GM12878 (cell line): ENCODE measurements at places on chromosomes 16 and 17. TPM values are rescaled to one million over a fixed set of nuclear protein-coding genes. Genes with fewer than 3 reads are reported as not detected.

IL17C gene
- not detected in 2 replicates for total RNA-seq

CDK3 gene
- total RNA-seq: 5.3 and 6.9 TPM in 2 replicates

CACNG3 gene
- not detected in 2 replicates for total RNA-seq

KIF2B gene
- not detected in 2 replicates for total RNA-seq

ARHGAP27 gene
- total RNA-seq: 33.1 and 45.7 TPM in 2 replicates

PRSS27 gene
- 0.97 and 1.8 TPM in 2 replicates for total RNA-seq

GRCh38 chr17:74176546-74177001, 26.9 kb upstream of the RPL38 start:
- no peaks in the 10 kb centered on the region; the same call in 1 of the 2 replicates for H3K27me3 ChIP-seq
- H3K4me1 ChIP-seq: no peaks in the 10 kb centered on the region
- H3K27ac ChIP-seq: no peak overlapping the region
- no peak for DNase-seq

DNA sequence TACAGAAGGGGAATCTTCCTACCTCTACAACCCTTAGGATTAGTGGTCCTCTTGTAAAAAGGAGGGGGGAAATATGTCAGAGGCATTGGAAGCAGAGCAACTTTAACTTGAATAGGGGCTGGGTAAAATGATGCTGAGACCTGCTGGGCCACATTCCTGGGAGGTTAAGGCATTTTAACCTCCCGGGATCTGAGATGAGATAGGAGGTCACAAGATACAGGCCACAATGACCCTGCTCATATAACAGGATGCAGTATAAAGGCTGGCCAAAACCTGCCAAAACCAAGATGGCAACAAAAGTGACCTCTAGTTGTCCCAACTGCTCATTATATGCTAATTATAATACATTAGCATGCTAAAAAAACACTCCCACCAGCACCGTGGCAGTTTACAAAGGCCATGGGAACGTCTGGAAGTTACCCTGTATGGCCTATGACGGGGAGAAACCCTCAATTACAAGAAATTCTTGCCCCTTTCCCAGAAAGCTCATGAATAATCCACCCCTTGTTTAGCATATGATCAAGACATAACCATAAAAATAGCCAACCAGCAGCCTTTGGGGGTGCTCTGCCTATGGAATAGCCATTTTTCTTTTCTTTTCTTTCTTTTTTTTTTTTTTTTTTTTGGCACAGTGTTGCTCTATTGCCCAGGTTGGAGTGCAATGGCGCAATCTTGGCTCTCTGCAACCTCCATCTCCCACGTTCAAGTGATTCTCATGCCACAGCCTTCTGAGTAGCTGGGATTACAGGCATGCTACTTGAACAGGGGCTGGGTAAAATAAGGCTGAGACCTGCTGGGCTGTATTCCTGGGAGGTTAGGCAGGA, 6.2 kb upstream of the C1QTNF1 start:
- H3K4me3 ChIP-seq: no peak overlapping the region
- no peaks in the 10 kb centered on the region for H3K36me3 ChIP-seq
- H3K4me1 ChIP-seq: no peaks in the 10 kb centered on the region
- peaks cover 6% of the 10 kb centered on the region for H3K27me3 ChIP-seq
- no peak overlapping the region for H3K27ac ChIP-seq

DNA sequence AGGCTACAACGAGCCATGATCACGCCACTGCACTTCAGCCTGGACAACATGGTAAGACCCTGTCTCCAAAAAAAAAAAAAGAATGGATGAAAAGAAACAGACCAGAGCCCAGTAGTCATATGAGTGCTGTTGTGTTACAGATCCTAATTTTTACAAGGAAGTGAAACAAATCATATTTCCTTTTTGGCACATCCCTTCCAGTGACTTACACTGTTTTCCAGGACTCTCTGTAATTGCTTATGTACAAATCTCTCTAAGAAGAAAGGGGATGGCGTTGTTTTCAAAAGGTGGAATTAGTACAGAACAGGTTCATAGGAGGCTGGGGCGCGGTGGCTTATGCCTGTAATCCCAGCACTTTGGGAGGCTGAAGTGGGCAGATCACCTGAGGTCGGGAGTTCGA, 19.8 kb upstream of the ZNF594 start:
- DNase-seq: no peak
- H3K27ac ChIP-seq: peak overlapping the region; percentile 88
- H3K36me3 ChIP-seq: peaks cover 21% of the 10 kb centered on the region
- H3K4me3 ChIP-seq: no peak overlapping the region
- peaks cover 50% of the 10 kb centered on the region for H3K4me1 ChIP-seq
- H3K27me3 ChIP-seq: no peaks in the 10 kb centered on the region

DNA sequence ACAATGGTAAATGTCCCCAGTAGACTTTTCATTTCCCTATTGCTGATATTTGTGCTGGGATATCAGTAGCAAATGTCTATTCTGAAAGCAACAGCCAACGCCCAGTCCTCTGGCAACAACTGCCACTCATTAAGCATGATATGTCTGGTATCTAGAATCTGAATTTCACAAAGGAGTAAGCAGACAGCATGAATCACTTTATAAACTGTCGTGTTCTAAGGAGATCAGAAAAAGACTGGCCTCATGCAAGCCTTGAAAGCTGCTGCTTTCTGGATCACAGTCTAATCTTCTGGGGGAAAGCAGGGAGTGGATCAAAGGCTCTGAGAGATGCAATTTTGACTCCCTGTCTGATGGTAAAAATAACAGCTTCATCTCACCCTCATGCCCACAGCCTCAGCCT, 153.1 kb upstream of the NOG start:
- H3K4me3 ChIP-seq: no peak overlapping the region
- no peak for DNase-seq
- H3K36me3 ChIP-seq: no peaks in the 10 kb centered on the region
- peaks cover 1% of the 10 kb centered on the region; the same call in 1 of the 2 replicates for H3K27me3 ChIP-seq
- no peaks in the 10 kb centered on the region for H3K4me1 ChIP-seq

- H3K4me3 ChIP-seq: no peak overlapping the region
- H3K4me1 ChIP-seq: peaks cover 55% of the 10 kb centered on the region
- no peaks in the 10 kb centered on the region for H3K27me3 ChIP-seq
Measured at GRCh38 chr17:75367312-75367711, 38.2 kb downstream of the GRB2 start.

DNA sequence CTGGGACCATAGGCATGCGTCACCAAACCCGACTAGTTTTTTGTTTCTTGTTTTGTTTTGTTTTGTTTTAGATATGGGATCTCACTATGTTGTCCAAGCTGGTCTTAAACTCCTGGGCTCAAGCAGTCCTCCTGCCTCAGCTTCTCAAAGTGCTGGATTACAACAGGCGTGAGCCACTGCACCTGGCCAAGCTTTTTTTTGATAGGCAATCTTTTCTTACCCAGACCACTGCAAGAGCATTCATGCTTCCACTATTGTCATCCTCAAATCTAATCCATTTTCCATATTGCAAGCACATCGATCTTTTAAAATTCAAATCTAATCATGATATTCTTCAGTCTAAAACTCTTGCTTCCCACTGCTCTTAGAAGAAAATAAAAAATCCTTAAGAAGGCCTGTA, 10.3 kb upstream of the NACA2 start:
- no peaks in the 10 kb centered on the region for H3K36me3 ChIP-seq
- no peaks in the 10 kb centered on the region for H3K27me3 ChIP-seq
- H3K27ac ChIP-seq: no peak overlapping the region
- no peak overlapping the region for H3K4me3 ChIP-seq
- DNase-seq: no peak

GRCh38 chr16:31050280-31051030, 17.1 kb downstream of the STX4 start:
- DNase-seq: no peak
- no peaks in the 10 kb centered on the region for H3K27me3 ChIP-seq
- H3K27ac ChIP-seq: no peak overlapping the region
- no peaks in the 10 kb centered on the region for H3K4me1 ChIP-seq
- no peaks in the 10 kb centered on the region for H3K36me3 ChIP-seq

DNA sequence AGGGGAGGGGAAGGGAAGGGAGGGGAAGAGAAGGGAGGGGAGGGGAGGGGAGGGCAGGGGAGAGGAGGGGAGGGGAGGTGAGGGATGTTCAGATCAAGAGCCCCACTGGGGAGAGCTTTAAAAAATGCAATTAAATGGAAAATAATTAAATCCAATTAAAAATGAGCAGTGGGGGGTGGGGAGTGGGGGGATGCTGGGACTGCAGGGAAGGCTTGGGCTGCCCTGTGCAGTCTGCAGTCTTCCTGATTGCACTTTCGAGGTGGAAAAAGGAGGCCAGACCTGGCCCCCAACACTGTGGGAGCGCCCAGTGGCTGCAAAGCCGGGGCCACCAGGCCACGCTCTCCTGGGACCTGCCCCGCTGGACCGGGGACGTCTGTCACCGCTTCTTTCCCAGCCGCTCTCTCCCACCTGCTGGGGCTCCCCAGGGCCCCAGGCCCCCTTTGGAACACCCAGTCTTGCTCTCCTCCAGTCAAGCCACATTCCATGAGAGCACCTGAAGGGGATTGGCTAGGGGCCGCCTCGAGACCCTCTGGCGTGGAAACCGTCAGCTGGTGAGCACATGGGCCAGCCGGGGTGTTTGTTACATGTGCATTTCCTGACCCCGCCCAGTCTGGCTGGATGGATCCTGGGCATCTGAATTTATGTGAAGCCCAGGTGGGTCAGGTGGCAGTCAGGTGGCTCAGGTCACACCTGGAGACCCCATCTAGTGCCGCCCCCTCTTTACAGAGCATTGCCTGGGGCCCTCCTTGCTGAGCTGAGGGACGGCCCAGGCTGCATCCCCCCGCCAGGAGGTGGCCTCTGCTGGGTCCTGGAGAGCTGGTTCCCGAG, 37.6 kb upstream of the CBFA2T3 start:
- H3K4me3 ChIP-seq: no peak overlapping the region
- no peaks in the 10 kb centered on the region; the same call in 1 of the 2 replicates for H3K27me3 ChIP-seq
- no peaks in the 10 kb centered on the region for H3K36me3 ChIP-seq
- no peak overlapping the region for H3K27ac ChIP-seq

DNA sequence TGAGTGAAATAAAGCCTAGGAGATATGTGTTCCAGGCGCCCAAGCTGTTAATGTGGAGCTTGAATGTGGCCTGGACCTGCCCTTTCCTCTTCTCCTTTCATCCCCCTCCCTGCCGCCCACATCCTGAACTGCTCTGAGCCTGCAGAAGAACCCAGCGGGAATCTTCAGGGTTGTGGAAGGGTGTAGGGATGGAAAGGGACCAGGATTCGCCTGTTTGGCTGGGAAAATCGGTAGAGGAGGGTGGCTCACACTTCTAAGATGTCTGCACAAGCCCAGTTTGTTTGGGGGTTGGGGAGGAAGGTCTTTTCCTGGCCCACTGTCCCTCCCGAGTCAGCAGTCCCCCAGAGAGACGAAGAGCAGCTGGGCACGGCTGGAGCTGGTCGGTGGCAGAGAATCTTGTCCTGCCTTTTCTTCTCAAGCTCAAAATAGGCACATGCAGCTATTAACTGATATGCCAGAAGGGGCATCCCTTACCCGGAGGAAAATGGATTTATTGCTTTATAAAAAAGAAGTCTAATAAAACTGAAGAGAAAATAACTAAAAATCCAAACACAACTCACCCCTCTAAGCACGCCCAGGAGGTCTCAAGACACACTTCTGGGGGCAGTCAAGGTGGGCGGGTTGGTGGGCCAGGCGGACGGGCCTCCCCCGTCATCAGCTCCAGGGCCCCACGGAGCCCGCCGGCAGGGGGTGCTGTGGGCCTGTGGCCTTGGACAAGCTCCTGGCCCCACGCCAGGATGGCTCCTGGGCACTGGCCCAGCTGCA, 11.5 kb upstream of the PITPNA start:
- H3K4me1 ChIP-seq: peaks cover 10% of the 10 kb centered on the region
- H3K27me3 ChIP-seq: no peaks in the 10 kb centered on the region
- H3K27ac ChIP-seq: no peak overlapping the region
- no peaks in the 10 kb centered on the region; the same call in 1 of the 2 replicates for H3K36me3 ChIP-seq
